Stimulated activated CD4-positive, alpha-beta T cell treated with anti-CD3 and anti-CD28 coated beads, Interleukin-15, amount 100 ng/mL, for 1 hour (primary cell): ENCODE measurements at places on chromosomes 12 and 14.

- DNase-seq, result no peak
Observed at GRCh38 chr12:115385141-115385540, 701.2 kb upstream of the TBX3 start.

- DNase-seq, result no peak
Observed at GRCh38 chr14:35975814-35976213, 149.7 kb downstream of the BRMS1L start.

DNA sequence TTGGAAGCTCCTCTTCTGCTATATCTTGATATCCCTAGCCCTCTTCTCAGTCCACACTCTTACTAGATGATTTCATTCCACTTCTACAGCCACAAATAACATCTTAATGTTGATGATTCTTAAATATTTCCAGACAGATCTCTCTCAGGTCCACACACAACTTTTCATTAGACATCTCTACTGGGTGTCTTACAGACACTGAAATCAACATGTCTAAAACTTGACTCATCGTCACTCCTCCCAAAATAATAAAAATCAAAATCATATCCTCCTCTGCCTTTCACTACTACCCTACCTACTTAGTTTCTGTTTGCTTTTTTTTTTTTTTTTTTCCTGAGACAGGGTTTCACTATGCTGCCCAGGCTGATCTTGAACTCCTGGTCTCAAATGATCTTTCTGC lies 11.9 kb downstream of the PRDM4 start:
- DNase-seq, result no peak

DNA sequence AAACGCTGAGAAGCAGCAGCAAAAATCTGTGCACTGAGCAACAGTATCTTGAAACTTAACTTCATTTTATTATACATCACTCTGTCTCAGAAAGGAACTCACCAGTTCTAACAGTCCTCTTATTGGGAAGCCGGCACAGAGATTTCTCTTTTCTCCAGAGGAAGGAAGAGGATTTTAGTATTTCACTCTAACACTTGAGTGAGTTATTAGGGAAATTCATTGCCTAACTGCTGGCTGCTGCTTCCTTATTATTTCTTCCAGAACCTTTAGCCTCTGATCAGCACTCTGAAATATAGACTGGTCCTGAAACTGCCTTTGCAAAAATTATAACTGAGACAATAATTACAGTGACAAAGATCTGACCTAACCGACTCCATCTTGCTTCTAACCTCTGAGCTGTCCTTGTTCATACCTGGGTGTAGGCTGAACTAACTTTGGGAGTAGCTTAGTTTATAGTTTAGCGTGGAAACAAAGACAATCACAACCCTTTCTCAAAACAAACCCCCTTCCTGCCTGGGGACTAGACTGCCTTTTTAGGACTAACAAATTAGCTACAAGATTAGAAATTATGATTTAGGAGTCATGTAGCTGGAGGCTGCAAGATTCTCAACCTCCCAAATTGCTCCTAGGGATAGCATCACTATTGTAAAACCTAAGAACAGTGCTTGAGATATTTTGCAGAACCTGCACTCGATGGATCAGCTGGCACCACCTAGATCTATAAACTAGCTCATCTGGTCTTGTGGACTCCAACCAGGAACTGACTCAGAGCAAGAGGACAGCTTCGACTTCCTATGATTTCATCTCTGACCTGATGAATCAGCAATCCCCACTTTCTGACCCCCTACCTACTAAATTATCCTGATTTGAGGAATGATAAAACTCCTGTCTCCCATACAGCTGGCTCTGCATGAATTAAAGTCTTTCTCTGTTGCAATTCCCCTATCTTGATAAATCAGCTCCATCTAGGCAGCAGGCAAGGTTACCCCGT lies 117.5 kb downstream of the DYRK2 start:
- DNase-seq, result no peak

GRCh38 chr14:101905614-101906013 lies 58.8 kb upstream of the DYNC1H1 start:
- no peak for DNase-seq

DNA sequence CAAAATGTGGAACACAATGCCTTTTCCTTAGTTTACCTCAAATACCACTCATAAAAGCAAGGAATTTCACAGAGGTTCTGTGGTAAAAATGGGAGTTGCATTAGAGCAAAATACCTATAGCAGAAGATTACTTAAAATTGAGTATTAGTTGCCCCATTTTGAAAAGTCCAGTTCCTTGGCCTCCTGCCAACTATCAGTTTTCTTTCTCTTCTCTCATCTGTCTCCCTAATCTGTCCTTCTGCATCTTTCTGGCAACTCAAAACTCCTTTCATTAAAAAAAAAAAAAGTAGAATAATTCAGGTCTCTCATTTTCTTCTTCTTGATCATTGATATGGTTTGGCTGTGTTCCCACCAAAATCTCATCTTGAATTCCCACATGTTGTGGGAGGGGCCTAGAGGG lies 127.3 kb downstream of the ATP23 start:
- DNase-seq, result no peak

DNA sequence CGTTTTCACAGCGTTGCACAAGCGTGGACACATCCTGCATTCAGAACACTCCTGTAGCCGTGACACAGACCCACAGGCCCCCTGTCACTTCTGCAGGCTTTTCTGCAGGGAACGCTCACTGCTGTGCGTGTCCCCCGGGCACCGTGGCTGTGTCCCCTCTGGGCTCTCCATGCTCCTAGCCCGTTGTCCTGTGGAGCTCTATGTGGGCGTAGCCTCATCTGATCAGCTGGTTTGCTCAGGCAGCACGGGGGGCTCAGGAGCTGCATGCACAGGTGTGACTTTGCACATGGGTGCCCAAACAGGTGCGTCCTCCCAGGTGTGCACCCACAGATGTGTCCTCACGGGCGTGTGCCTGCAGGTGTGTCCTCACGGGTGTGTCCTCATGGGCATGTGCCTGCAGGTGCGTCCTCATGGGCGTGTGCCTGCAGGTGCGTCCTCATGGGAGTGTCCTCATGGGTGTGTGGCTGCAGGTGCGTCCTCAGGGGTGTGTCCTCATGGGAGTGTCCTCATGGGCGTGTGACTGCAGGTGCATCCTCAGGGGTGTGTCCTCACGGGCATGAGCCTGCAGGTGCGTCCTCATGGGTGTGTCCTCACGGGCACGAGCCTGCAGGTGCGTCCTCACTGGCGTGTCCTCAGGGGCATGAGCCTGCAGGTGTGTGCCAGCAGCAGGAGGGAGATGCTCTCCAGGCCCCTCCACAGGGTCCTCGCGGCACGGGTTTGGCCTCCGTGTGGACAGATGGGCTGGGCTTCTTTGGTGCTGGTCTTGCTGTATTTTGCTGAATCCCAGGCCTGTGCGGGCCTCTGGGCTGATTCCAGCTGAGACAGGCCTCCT lies 17.5 kb downstream of the MTA1 start:
- no peak for DNase-seq

DNA sequence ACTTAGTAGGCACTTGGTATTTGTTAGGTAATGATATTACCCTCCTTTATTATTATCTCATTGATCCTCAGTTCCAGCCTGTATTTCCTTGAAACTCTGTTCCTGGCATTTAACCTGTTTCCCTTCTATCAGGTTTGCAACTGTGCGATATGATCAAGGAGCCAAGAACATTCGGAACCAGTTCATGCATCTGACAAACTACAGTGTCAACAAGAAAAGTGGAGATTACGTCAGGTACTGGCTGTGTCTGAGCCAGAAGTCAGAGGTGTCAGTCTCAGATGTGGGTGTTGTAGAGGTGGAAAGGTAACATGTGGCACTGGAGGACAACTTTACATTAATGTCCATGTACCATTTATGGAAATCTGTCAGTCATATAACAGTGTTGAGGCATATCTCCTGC lies 56.7 kb downstream of the TTLL5 start:
- no peak for DNase-seq

GRCh38 chr12:7152818-7153217 lies 22.6 kb downstream of the CLSTN3 start:
- DNase-seq, result no peak

GRCh38 chr12:89899651-89900050 lies 191.0 kb upstream of the ATP2B1 start:
- DNase-seq, result no peak

GRCh38 chr12:15856097-15856982 lies 25.8 kb upstream of the STRAP start:
- no peak for DNase-seq

- no peak for DNase-seq
Observed at GRCh38 chr12:80720516-80720915, 3.8 kb downstream of the MYF5 start.

DNA sequence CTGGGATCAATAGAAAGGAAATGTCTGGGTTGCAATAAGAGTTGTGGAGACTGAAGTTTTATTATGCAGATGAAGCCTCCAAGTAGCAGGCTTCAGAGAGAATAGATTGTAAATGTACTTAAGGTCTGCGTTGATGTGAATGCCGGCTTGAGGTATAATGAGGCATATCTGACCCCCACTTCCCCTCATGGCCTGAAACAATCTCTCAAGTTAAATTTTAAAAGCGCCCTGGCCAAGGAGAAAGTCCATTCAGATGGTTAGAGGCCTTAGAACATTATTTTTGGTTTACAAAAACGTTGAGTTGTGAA lies 28.3 kb upstream of the HIGD1C start:
- no peak for DNase-seq

DNA sequence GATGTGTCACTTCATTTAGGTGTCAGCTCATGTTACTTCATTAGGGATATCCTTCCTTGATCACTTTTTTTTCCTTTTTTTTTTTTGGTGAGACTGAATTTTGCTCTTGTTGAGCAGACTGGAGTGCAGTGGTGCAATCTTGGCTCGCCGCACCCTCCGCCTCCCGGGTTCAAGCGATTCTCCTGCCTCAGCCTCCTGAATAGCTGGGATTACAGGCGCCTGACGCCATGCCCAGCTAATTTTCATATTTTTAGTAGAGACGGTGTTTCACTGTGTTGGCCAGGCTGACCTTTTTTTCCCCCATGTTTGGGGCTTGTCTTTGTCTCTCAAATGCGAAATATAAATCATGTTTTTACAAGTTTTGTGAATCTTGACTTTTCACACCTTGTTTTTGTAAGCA lies 9.6 kb upstream of the AACS start:
- DNase-seq, result no peak

GRCh38 chr14:100443603-100444002 lies 120.5 kb downstream of the SLC25A47 start:
- no peak for DNase-seq

GRCh38 chr14:70909733-70910614 lies 2.7 kb downstream of the PCNX1 start:
- no peak for DNase-seq

DNA sequence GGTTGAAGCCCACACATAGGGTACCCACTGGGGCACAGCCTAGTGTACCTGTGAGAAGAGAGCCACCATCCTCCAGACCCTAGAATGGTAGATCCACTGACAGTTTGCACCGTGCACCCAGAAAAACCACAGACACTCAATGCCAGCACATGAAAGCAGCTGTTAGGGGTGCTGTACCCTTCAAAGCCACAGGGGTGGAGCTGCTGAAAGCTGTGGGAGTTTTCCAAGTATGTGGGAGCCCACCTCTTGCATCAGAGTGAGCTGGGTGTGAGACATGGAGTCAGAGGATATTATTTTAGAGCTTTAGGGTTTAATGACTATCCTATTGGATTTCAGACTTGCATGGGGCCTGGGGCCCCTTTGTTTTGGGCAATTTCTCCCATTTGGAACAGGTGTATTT lies 30.5 kb downstream of the TSPAN19 start:
- no peak for DNase-seq

GRCh38 chr14:31828946-31829868 lies 247.9 kb upstream of the ARHGAP5 start:
- no peak for DNase-seq

DNA sequence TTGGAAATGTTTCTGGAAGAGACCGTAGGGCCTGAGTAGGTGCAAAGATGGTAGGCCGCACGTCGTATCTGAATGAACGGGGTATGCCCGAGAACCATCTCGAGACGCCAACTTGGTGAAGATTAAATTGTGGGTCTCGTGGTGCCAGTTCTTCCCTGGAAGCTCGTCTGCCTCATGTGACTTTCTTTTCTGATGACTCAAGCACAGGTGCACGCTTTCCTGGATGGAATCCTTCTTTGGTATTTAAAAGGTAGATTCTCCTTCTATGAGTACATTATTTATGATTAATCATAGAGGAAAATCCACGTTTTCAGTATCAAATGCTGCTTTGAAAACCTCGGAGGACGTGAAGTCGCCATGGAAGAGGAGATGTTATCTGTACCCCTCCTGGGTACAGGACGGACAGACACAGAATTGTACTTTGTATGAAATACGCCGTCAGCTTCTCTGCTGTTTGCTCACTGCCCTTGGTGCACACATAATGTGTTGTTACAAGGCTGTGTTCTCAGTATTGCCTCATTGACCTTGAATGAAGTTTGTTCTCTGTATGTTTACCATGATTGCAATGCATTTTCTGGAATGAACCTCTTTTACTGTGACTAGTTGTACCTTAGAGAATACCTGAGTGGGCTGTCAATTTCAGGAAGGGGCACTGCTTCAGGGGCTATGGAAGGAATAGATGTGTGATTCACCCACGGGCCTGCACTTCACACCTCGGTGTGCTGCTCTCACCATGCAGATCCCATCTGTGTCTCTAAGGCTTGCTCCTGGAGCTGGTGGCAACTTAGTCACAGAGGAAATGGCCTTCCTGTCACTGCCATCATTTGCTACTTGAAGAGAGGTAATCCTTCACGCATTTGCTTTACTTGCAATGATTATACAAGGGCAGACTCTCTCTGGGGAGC lies 137.3 kb upstream of the RTL1 start:
- DNase-seq, result no peak

DNA sequence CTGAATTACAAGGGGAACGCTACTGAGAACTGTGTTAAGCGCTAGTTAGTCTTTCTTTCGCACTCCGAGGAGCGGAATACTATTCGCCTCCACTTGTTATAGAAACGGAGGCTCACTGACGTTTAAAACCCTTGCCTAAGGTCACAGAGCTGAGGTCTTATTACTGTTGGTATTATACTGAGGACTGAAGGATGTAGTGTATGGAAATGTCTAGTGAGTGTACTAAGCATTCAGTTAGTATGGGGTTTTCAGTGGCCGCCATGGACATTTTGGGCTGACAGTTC lies 826 bp downstream of the ACADS start:
- DNase-seq, result no peak

- no peak for DNase-seq
Observed at GRCh38 chr12:113788020-113788856, 177.9 kb downstream of the RBM19 start.
